Stimulated activated CD4-positive, alpha-beta T cell treated with anti-CD3 and anti-CD28 coated beads, Interleukin-4, amount 100 ng/mL, for 1 hour (primary cell): ENCODE measurements at places on chromosomes 4 and X.
A peak's percentile ranks its signal among the peaks of the same experiment; 100 is the strongest.

- DNase-seq: no peak
Observed at GRCh38 chrX:1072637-1073377, 139.6 kb downstream of the CRLF2 start.

DNA sequence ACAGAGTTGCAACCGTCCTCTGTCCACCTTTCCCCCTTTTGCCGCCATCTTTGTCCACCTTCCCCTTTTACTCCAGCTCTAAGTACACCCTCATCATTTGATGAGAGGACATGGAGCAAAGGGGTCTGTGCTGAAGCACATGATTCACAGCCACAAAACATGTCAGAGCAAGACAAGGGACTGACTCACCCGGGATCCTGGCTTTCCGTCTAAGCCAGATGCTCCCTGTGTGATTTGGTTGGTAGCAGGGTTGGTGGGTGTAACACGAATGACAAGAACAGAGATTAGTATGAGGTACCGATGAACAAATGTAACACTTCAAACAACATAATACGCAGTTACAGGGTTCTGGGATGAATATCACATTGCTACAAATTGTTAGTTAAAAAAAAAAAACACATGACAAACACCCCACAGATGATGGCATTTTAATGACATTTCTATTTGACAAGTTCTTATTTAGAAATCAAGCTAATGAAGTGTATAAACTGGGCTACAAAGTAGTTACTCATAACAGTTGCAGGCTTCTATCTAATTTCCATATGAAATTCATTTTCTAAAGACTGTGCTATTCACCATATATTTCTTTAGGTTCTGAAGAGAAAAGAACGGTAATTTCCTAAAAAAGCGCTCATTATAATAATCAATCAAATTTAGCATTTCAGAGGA is 71.4 kb upstream of the ETNPPL start:
- no peak for DNase-seq

- DNase-seq: peak; percentile 19
Observed at GRCh38 chrX:147912093-147912801, 528 bp downstream of the FMR1 start.

- DNase-seq: no peak
Observed at GRCh38 chr4:139622901-139623381, 42.7 kb upstream of the MGST2 start.

- DNase-seq: no peak
Observed at GRCh38 chr4:3529363-3529762, 2.9 kb downstream of the LRPAP1 start.

GRCh38 chrX:18172970-18173369 is 47.7 kb downstream of the BEND2 start:
- DNase-seq: no peak

DNA sequence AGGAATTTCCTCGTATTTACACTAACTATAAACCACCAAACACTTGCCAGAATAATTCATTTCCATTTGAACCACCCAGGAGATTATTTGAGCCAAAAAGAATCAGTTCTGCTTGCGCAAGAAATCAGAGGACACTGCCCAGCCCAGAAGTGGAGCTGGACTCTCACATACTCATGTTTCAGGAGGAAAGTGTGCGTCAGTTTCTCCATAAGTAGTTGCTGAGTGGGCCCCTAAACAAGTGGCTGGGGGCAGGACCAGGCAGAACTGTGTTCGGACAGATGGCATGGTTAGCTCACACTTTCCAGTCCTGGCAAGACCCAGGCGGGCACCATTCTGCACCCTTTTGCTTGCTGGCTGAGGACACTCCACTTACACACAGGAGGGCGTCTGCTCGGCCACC is 38.8 kb downstream of the BTC start:
- no peak for DNase-seq

DNA sequence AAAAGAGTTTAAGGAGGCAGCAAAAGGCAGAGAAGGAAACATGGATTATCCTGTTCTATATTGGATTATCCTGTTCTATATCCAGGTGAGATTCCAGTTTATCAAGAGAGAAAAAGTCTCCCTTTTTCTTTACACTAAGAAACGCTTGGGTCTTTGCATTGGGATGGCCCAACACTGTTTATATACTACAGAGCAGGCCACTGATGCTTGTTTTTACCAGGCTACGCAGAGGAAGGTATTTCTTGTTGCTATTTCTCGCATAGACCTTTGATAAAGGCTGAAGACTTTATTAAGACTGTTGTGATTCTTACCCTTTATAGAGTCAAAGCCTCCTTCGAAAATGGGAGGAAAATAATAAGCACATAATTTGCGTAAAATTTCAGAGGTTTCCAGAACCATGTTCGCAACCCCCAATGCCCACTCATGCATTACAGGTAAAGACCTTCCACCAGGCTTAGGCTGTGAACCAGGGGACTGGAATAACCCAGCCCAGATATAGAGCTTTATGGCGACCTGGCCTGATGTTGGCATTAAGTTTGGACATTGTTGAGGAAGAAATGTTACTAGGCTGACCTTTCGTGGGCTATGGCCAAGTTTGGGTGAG is 218.3 kb downstream of the PTTG2 start:
- DNase-seq: no peak

GRCh38 chrX:65601126-65601525 is 66.3 kb upstream of the MSN start:
- no peak for DNase-seq

DNA sequence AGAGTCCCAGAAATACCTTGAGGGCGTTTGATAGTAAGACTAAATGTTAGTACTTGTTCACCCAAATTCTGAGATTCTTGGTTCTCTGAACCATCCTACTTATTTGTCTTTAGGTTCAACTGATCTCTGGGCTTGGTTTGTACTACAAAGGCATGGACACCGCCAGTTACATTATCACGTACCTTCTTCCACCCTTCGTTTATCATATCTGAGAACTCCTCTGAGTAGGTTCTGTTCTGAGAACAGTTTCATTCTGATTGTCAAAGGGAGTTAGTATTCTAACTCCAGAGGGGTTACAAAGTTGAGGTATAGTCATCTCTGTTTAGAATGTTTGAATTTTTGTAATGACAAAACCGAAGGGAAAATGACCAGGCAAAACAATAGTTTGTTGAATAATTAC is 19.3 kb downstream of the ZFX start:
- no peak for DNase-seq

GRCh38 chr4:120052856-120053255 is 13.8 kb downstream of the MAD2L1 start:
- DNase-seq: no peak

GRCh38 chrX:41538707-41539106 is 91.6 kb downstream of the NYX start:
- no peak for DNase-seq

- DNase-seq: no peak
Observed at GRCh38 chr4:120858776-120859175, 63.8 kb downstream of the PRDM5 start.

- DNase-seq: no peak
Observed at GRCh38 chrX:140525448-140525847, 20.6 kb upstream of the SOX3 start.

- DNase-seq: no peak
Observed at GRCh38 chr4:27008679-27009078, 148.0 kb downstream of the STIM2 start.

DNA sequence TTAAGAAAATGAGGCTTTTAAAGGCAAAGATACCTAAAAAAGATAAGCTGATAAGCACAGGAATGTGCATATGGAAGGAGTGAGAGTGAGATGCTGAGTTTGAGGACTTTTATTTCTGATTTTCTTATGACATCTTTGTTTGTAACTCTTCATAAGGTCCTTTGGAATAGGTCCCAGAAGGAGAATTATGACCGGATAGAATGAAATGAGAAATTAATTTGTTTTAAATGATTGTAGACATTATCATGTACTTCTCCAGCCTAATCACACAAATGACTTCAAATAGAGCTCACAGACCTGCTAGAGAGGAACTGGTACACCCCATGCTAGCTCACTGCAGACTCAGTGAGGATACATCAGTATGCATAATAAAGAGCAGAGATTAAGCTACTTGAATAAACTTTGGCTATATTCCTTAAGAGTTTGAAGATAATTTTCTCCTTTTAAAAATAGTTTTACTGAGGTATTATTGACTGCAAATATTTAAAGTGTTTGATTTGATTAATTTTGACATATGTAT is 5.6 kb downstream of the GK2 start:
- no peak for DNase-seq

- DNase-seq: no peak
Observed at GRCh38 chrX:130909469-130910136, 6.6 kb upstream of the ENOX2 start.

GRCh38 chrX:122418758-122419157 is 765.3 kb upstream of the GRIA3 start:
- DNase-seq: no peak

- no peak for DNase-seq
Observed at GRCh38 chrX:48470110-48470832, at the start of gene SLC38A5. Gene SLC38A5, minus strand, starts transcription at chrX:48470260. Its CDS starts 2,336 bp downstream, at chrX:48467924.

DNA sequence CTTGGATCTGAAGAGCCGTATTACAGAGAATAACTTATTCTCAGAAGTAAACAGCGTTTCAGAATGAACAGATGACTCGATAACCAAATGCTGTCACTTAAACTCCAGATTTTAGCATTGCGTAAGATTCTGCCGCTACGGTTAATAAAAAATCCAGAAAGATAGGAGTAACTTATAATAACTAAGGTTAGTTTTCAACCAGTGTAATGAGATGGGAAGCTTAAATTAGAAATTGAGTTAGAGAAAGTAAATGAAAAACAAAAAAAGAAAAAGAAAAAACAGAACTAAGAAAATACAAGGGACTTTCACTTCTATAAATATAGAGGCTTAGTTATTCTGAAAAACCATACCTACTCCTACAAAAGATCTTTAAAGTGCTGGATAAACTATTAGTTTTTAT is 13.1 kb upstream of the PARM1 start:
- DNase-seq: no peak

- DNase-seq: no peak
Observed at GRCh38 chrX:29496636-29497180, 718.7 kb upstream of the MAGEB2 start.

DNA sequence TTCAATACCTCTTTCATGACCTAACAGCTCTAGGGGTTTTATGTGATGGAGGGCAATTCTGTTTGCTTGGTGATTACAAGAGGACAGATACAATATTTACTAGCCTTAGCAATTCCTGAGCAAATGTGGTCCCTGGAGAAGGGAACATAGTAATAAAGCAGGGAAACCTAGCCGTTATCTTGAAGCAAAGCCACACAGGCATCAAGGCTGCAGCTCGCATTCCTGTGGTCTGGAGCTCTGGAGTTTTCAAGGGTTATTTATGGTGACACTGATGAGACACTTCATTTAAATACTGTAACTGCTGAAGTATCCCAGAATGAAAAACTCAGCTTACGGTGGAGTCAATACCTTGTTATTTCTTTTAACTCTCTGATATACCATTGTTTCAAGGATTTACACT is 66.8 kb downstream of the AFF2 start:
- DNase-seq: no peak

DNA sequence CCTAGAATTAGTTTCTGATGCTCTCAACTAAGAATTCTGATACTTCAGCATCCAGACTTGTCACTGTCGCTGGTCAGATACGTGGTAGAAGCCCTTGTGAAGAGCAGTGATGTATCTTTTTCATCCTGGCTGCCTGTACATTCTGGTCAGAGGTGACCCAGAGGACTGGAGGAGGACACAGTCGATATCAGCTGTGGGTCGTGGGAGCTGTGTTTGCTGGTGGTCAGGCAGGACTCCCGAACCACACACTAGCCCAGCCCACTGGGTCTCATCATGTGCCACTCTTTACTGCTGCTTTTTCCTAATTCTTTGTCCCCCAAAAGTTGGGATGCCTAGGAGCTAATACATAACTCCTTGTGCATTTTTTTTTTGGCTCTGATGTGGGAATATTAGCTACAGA is 6.5 kb downstream of the DCUN1D4 start:
- no peak for DNase-seq
